EL (cell line): ENCODE measurements at places on chromosomes 12 and 14.

DNA sequence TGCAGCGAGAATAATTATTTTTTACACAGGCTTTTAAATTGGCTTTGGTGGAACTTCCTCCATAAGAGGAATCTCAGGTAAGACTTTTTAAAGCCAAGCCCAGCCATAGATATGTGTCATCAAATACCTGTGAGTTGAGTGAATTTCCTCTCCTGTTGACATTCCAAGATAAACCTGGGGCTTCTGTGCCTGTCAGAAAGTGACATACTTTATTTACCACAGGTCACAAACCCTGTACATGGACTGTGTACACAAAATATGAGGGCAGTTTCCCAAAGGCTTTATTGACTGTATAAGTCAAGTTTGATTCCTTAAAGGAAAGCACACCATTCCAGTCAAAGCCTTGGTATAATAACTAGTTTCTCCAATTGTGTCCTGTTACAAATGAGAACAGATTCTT lies 25.9 kb upstream of the SRSF5 start:
- no peak for DNase-seq

- peak; percentile 60 for DNase-seq
Observed at GRCh38 chr14:71321574-71322315, 414.5 kb downstream of the PCNX1 start.

GRCh38 chr14:55323910-55324309 lies 52.7 kb downstream of the FBXO34 start:
- no peak for DNase-seq

DNA sequence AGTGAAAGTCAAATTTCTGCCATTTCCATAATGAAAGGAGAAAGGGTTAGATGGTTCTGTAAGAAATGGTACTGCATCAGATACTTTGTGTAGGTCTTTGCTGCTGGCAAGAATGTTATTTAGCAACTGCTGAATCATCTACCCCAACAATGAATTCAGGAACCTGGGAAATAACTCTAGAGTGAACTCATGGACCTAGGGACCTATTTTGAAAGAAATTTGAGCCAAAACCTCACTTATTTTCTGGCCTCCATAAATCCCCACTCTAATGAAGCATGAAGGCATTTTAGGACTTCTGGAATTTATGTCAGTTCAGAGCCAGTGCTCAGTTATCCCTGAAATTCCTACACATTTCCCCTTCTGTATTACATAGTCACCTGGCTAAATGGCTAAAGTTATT lies 50.9 kb upstream of the CPNE8 start:
- no peak for DNase-seq

- DNase-seq = no peak
Observed at GRCh38 chr12:10667581-10667980, 6.3 kb downstream of the STYK1 start.

DNA sequence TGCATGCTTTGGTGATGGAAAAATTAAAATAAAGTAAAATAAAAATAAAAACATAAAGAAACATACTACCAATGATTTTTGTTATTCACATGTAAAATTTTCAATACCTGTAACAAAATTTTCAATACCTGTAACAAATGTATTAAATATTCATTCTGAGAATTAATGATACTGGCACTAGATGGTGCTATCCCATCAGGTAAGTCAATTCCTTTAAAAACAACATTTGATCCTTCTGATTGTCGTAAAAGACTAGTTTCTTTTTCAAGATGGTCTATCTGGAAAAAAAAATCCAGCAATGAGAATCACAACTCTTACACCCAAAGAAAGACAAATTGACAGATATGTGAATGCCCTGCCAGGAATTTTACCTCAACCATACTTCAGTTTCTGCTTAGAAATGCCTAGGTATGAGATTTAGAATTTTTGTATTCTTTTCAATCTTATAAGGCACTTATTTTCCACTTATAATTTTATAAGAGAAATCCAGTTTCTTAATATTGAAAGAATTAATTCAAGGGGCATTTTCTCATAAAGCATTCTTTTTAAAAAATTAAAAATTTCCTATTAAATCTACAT lies 30.7 kb downstream of the CEP290 start:
- DNase-seq = peak; percentile 55

- DNase-seq = no peak
Observed at GRCh38 chr12:124195567-124195942, 99.3 kb upstream of the RFLNA start.

GRCh38 chr14:36619131-36619530 lies 36.7 kb upstream of the NKX2-8 start:
- no peak for DNase-seq

GRCh38 chr14:53955671-53956426 lies 776 bp downstream of the BMP4 start:
- peak; percentile 74 for DNase-seq

DNA sequence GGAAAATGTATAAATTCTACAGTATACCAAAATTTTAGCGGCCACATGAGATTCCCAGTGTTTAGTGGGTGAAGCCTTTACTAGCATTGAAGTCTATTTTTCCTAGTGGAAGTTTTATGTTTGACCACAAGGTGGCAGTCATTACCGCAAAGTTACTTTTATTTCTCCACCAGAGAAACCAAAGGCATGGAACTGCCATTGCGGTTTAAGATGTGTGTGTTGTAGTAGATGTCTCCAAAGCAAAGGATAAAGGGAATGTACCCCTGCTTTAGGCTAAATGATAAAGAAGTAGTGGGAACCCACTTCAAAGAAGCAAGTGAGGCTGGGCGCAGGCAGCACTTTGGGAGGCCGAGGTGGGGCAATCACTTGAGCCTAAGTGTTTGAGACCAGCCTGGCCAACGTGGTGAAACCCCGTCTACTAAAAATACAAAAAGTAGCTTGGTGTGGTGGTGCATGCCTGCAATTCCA lies 140.5 kb downstream of the PRKCH start:
- DNase-seq = peak; percentile 79

DNA sequence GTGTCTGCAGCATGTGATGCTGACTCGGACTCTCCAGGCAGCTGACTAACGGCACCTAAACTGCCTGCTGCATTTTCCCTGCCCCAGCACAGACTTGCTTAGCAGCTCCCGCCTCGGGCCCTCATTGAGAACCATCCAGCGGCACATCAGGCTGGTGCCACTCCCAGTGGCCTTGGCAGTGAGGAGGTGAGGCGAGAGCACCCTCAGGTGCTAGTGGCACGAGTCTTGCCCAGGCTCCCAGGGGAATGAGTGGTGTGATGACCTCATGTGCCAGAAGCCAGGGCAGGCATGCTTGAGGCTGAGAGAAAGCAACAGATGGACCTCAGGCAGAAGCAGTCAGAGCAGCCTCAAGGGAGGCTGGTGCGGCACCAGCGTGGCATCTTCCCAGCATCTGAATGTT lies 60.2 kb downstream of the PRKCH start:
- no peak for DNase-seq

GRCh38 chr12:108140501-108140900 lies 11.4 kb downstream of the WSCD2 start:
- DNase-seq = no peak

DNA sequence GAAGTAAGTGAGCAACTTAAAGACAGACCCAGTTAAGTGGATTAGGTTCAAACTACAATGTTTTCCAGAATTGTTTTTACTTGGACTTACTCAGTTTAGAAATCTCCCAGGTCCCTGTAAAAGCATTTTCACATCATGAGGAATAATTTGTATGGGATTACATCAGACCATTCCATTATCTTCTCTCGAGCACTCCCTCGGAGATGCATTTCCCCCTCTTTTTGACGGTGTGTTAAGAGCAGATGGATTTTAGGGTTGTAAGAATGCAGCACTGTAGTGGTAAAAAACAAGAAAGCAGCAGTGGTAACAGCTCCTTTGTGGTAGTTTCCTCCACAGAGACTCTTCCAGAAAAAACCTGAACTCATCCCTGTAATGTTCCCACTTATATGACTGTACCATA lies 488.4 kb downstream of the BCAT1 start:
- no peak for DNase-seq

DNA sequence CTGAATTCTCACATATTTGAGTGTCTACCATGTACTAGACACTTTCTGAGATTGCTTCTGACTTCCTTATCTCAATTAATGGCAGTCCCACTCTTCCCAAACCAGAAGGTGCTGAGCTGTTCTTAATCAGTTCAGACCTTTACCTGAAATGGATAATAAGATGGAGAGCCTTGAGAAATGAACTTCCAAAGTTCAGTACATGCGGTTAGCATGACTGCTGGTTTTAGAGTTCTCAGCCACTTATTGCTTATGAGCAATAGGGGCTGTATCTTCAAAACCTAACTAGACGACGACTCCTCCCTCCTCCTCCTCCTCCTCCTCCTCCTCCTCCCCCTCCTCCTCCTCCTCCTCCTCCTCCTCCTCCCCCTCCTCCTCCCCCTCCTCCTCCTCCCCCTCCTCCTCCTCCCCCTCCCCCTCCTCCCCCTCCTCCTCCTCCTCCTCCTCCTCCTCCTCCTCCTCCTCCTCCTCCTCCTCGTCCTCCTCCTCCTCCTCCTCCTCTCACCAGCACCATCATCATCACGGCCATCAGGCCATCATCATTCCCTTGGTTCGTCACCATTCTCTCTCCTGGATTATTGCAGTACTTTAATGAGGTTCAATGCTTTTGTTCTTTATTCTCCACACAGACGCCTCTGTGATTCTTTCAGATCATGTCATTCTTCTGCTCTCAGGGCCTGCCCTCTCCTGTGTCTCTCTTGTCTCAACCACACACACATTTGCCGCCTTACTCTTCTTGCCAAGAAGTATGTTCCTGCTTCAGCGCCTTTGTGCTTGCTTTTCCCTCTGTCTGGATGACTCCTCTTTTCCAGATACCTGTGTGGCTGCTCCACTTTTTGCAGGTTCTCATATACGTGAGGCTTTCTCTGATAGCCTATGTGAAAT lies 2.7 kb downstream of the PCNX1 start:
- DNase-seq = no peak

DNA sequence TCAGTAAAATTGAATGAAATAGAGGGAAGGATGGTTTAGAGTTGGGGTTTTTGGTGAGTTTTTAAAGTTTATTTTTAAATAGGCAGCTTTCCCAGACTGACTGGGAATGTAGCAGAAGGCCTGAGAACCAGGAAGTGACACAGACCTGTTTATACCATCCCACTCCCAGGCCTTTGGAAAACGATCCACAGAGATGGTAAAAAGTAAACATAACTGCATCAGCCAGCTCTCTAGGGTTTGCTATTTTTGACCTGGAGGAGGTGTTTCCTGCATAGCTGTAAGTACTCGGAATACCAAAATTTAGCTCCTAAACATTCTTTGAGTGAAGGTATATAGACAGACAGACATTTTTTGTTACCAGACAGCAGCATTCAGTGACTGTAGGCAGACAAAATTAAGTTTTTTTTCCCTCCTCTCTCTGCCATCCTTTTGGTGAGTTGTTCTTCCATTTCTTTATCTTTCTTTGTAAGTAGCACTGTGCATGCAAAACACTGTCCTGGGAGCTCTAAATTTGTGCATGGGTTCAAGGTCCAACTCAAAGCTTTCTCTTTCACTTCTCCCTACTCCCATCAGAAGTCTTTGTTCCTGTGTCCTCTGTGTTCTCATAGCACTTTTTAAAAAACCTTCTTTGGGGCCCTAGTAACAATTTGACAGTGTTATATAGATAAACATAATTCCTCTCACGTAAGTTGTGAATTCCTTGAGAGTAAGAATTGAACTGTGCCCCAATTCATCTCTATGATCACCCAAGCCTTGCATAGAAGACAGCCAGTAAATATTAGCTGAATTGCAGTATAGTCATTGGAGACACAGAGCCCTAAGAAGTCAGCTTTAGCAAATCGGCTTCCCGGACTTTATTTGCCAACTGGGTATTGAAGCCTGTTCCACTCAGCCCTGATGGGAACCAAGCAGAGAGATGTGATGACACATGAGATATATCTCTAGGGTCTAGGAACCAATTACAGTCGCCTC lies 37.4 kb downstream of the SUSD6 start:
- peak; percentile 48 for DNase-seq
